ENCODE measurements at places on chromosomes 1 and 21.

DNA sequence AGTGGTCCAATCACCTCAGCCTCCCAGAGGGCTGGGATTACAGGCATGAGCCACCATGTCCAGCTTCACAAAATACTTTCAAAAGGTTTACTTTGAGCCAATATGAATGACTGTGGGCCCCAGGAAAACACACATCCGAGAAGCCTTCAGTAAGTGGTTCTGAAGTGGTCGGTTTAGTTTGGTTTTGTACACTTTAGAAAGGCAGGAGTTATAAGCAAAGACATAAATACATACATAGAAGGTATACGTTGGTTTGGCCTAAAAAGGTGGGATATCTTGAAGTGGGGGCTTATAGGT, 3.2 kb upstream of the MIB2 start:
- DNase-seq, result peak; percentile 61

GRCh38 chr21:28294051-28294450, 698.6 kb downstream of the LTN1 start:
- DNase-seq, result no peak

GRCh38 chr1:85447006-85447943, 17.7 kb downstream of the DDAH1 start:
- no peak for DNase-seq

- no peak for DNase-seq
Observed at GRCh38 chr1:111576547-111576946, 43.0 kb upstream of the RAP1A start.

DNA sequence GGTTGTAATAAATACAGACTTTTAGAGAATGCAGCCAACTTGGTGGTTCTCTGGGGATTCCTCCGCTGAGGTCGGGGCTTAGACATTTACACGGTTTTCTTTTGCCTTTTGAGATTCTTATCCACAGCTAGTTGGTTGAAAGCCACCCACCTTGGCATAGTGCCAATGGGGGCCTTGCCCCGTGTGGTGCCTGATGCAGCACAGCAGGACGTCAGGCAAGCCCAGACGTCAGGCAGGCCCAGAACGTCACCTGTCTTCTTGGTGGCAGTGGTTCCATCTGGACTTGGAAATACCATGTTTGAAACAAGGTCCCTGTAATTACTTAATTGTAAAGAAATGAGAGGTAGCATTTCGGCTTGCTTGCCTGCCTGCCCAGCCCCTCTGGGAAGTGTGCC, 78.5 kb downstream of the GALNT2 start:
- no peak for DNase-seq

DNA sequence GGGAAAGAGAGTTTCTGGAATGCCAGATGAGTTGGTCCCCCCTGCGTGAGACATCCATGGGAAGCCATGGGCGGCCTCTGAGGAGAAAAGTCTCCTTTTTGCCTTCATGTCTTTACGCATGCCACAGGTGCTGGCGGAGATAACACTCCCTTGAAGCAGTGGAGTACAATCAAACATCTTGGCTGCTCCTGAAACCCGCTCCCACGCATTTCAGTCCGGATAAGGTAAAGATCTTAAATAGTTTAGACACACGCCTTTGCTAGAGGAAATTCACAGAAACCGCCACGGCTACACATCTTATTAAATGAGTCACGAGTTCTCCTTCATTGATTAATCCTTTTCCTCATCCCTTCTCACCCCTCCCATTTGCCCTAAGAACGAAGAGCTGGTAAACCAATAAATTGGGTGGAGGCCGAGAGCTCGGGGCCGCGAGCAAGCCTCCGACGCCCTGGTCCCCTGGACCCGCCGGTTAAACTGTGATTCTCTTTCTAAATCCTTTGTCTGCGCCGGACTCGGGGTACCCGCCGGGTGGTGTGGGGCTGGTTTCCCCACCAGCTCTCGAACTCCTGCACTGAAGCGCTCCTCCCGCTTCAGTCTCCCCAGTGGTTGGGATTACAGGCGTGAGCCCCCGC, 6.6 kb upstream of the ZNF669 start:
- no peak for DNase-seq

DNA sequence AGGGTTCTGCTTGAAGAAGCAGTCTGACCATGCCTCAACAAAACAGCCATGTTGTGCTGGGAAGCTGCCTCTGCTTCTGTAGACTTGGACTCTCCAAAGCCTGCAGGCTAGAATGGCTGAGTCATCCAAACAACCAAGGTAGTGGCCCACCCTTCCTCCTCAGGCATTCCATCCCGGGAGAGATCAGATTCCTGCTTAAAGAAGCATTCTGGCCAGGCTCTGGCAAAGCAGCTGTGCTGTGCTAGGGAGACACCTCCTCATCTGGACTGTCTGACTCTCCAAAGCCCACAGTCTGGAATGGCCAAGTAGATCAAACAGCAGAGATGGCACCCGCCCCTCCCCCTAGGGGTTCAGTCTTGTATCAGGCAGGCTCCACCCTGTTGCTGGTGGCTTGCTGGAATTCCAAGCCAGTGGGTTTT, 38.3 kb upstream of the F3 start:
- peak; percentile 46 for DNase-seq

DNA sequence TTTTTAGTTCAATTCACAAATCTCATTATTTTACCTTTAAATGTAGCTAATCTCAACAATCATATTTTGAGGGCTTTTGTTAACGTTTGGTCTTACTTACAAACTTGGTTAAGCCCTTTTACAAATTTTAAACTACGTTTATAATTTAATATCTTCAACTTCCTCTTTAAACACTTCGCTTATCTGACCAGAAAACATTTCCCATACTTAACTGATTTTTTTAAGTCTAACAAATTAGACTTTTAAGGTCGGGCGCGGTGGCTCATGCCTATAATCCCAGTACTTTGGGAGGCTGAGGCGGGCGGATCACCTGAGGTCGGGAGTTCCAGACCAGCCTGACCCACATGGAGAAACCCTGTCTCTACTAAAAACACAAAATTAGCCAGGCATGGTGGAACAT, 300.9 kb downstream of the LMX1A start:
- DNase-seq, result no peak

GRCh38 chr1:209617047-209617673, 33.6 kb downstream of the CAMK1G start:
- DNase-seq, result peak; percentile 88

DNA sequence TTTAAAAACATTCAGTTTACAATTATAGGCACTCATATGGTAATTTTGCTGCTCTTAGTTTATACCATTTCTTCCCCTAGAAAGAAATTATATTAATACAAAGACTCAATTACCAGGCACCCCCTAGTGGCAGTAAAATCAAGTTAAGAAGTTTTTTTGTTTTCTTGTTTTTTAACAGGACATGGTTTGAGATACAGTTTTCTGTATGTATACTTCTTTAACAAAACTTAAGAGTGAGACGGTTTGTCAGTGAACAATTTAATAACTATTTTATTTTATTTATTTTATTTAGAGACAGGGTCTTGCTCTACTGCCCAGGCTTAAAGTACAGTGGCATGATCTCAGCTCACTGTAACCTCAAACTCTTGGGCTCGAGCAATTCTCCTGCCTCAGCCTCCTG, 224.6 kb downstream of the FAF1 start:
- no peak for DNase-seq

GRCh38 chr1:42998386-42998785, 39.7 kb upstream of the SLC2A1 start:
- DNase-seq, result no peak

DNA sequence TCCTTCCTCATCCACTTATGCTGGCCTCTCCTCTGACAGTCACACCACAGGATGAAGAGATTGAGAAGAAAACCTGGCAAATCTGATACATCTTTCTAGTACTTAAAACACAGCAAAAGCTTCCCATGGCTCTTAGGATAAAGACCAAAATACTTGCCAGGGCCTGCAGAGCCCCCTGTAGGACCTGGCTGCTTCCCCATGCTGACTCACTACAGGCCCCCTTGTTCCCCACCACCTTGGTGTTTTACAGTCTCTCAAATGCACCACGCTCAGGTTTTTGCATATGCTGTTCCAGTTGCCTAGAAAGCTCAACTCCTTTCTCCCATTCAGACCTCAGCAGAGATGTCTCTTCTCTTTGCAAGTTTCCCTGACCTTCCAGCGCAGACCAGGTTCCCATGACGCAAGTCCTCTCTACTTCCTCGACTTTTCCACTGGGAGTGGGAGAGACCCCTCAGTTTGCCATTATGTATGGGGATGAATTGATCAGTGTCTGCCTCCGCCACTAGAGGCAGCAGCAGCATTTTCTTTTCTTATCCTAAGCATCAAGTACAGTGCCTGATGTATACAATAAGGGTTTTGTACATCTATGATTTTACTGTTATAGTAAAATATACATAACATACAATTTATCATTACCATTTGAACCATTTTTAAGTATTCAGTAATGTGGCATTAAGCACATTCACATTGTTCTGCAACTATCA, 113.8 kb upstream of the C8B start:
- no peak for DNase-seq

GRCh38 chr1:201091256-201091655, 21.0 kb downstream of the CACNA1S start:
- DNase-seq, result no peak

DNA sequence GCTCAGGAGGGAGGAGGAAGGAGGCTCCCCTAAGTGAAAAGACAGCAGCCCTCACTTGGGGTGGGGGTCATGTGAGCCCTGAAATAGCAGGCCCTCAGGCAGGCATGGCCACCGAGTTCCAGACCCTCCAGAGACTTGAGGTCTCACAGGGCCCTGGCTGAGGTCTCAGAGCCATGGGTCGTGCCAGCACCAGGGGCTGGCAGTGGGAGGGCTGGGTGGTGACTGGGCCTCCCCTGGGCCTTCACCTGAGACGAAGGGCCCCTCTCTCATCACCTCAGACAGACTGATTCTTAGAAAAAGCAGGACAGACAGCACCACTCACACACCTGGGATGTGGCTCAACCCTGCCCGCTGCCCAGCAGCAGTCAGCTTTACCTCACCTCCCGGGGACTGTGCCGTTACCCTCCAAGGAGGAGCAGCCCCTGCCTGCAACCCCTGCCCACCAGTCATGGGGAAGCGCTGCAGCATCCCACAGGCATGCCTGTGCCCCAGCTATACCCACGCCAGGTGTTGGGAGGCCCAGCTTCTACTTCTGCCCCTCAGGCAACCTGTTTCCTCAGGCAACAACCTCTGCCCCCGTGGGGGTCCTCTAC, 42.6 kb upstream of the LRP8 start:
- no peak for DNase-seq

GRCh38 chr1:30775433-30775975, 17.9 kb upstream of the LAPTM5 start:
- DNase-seq, result no peak

GRCh38 chr1:111920221-111921024, 69.0 kb downstream of the KCND3 start:
- peak; percentile 36 for DNase-seq

- no peak for DNase-seq
Observed at GRCh38 chr1:109641078-109641740, 14.7 kb upstream of the GSTM4 start.

GRCh38 chr1:164644774-164645644, 86.0 kb downstream of the PBX1 start:
- no peak for DNase-seq

DNA sequence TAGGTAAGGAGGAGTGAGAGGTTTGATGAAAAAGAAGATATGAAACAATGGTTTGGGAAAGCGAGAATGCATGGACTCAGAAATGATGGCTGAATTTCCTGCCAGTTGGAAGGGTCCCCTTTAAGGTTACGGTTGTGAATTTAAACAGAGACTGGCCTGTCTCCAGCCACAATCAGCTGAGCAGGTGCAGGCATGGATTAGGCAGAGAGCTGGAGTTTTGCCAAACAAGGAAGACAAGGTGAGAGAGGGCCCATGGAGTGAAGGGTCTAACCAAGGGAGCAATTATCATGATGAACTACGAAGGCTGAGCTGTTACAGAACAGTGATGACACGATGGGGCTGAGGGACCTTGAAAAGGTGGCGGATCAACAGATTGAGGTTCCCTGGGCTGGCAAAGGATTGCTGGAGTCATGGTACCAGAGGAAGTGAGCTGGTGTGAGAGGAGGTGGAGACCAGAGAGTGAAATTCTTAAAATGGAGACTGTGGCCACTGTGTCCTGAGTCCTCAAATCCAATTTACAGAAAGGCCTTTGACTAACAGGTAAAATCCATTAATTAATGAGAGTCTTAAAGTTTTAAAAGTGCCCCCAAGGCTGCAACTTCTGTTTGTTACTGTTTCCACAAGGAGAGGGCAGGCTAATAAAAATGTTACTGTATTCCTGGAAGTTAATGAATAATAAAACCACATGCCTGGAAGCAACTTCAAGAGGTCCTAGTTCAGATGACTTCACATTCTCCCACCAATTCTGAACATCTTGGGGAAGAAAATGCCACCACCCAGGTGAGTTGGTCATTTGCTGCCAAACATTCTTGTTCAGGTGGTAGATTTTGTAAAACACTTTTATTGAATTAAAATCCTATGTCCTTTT, 41.5 kb downstream of the LHX9 start:
- DNase-seq, result peak; percentile 6

GRCh38 chr1:24763671-24764070, 18.4 kb downstream of the CLIC4 start:
- DNase-seq, result no peak

DNA sequence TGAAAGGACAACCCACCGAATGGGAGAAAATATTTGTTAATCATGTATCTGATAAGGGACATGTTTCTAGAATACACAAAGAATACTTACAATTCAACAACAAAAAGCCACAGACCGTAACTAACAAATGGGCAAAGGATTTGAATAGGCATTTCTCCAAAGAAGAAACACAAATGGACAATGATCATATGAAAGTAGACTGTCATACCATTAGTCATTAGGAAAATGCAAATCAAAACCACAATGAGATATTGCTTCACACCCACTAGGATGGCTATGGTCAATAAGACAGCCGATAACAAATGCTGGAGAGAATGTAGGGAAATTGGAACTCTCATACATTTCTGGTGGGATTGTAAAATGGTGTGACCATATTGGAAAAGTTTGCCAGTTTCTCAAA, 367.2 kb upstream of the SGIP1 start:
- DNase-seq, result no peak

GRCh38 chr1:218711001-218711400, 365.9 kb downstream of the TGFB2 start:
- no peak for DNase-seq

GRCh38 chr1:223832637-223832943, 13.2 kb downstream of the TP53BP2 start:
- DNase-seq, result peak; percentile 86

DNA sequence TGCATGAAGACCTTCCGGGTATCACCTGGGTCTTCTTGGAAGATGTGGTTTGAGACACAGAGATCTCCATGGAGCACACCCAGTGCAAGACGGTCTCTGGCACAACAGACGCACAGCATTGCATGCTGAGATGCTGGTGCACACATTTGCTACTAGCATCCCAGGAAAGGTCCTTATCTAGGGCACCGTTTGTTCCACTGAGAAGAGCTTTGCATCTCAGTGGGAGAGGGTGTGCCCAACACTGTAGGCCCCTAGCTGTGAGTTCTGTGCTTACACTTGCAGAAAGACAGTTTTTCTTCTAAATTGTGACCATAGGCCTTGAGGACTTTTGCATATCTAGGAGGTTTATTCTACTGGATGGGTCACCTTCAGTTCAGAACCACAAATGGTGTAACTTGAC, 554.1 kb downstream of the MATN1 start:
- DNase-seq, result no peak

DNA sequence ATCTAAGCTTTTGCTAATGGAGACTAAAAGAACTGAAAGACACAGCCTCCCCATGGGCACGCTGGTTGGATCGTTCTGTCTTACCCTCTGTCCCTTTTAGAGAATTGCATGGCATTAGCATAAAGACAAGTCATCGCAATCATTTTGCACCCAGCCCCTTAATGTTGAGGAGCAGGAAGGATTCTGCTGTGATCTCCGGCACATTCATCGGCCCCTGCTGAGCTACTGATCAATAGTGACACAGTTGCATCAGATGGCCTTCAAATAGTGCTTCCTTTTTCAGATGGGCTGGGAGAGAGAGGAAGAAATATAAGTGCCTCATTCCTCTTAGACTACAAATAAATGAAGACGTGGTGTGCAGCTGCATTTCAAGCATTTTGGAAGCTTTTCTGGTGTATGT, 75.4 kb downstream of the NOS1AP start:
- DNase-seq, result no peak
